ENCODE measurements at places on chromosomes 11 and 22. TPM values are rescaled to one million over a fixed set of nuclear protein-coding genes. Genes with fewer than 3 reads are reported as not detected.

DNA sequence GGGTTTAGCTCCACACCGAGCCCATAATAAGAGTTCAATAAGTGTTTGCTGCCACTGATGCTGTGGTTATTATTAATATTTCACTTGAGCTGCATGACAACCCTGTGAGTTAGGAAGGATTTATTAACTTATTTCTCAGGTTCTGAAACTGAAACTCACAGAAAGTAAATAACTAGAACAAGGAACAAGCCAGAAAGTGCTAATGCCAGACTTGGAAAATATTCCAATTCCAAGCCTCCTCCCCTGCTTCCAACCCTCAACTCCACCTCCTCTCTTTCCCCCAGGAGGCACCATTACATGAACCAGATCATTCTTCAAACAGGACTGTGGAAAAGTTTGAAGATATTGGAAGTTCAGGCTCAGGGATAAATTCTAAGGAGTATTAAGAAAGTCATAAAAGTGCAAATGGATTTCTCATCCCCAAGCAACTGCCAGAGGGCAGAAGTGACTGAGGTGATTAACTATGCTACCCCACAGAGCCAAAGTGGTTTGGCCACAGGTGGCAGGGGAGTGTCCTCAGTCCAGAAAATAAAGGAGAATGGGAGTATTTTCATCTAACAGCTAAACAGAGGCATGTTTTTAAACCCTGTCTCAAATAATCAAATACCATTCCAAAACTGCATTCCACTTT lies 3.2 kb upstream of the FJX1 start:
- DNase-seq: no peak

The H19 gene
- total RNA-seq: not detected

GRCh38 chr22:39214006-39214382 lies 30.8 kb downstream of the PDGFB start:
- DNase-seq: no peak

The EHD1 gene
- 132 TPM for total RNA-seq

The ZPR1 gene
- total RNA-seq: 118 TPM

DNA sequence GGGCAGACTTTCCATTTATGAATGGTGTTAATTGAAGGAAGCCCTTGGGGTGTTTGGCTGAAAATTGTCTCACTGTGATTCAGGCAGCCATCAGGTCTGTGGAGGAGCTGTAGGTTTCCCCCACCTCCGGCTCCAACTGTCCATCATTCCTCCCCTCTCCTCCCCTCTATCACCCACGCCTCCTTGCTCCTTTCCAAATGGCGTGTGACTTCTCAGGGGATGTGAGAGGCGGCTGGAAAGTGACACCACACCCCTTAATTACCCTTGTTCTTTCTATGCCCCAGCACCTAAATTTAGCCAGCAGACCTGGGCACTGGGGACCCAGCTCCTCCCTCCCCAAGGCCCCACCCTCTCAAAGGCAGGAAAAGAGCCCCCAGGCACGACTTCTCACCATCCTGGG lies 38.1 kb upstream of the SYT7 start:
- DNase-seq: no peak

The APOL5 gene
- total RNA-seq: not detected

- DNase-seq: no peak
Measured at GRCh38 chr11:95363708-95364107, 132.7 kb upstream of the SESN3 start.

GRCh38 chr11:105799728-105800462 lies 190.0 kb downstream of the GRIA4 start:
- no peak for DNase-seq

The ASCL2 gene
- total RNA-seq: not detected

- DNase-seq: peak; percentile 16
Measured at GRCh38 chr22:28815111-28815510, 14.7 kb upstream of the XBP1 start.

DNA sequence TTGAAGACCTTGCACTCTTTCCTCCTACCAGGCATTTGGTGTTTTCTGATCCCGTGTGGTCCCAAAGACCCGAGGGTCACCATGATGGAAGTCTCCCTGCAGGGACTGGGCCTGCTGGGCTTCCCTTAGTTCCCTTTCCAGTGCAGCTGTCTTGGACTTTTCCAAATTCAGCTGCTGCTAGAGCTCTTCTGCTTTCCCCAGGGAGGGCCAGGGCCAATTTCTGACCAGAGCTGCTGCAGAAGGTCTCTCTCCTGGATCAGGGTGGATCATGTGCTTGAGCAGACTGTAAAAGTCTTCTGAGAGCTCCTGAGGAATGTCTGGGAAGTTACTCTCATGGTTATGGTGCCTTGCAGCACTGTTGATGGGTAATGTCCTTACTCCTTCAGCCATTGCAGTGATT lies 23.2 kb downstream of the LDLRAD3 start:
- DNase-seq: no peak

The ANO3 gene
- total RNA-seq: not detected

- no peak for DNase-seq
Measured at GRCh38 chr22:38966380-38966702, 8.9 kb downstream of the APOBEC3A start.

DNA sequence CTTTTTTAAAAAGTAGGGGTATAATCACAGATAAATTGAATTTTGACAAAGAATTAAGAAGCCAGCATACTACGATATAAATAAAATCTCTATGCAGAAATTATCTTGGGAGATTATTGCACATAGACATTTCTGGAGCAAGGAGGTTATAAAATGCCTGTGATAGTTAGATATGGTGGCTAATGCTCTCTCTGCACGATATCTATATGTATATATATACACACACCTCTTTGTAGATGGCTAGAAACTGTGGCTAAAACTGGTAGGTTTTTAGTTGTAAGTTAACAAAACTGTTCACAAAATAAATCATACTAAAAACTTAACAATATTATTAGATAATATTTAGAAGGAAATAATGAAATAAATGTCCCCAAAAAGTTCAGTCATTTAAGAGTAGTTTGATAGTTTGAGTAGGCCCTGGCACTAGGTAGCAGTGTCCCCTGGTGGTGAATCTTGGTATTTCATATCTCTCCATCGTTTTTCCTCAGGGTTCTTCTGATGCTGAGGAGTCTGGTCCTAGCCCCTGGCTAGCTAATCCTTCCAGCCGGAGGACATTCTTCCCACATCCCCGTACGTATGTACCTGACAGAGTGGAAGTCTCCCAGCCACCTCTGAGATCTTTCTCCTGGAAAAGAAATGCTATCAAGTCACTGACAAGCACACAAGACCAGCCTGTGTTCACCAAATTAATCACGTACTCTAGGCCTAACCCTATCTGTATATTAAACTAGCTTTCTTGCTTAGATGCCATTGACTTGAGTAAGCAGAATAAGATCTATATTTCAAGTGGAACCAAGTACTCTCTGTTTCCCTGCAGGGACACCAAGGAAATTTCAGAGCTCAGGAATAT lies 32.2 kb downstream of the ART5 start:
- no peak for DNase-seq

GRCh38 chr11:17519061-17519885 lies 24.9 kb downstream of the USH1C start:
- no peak for DNase-seq

- DNase-seq: no peak
Measured at GRCh38 chr11:67666303-67666645, 8.1 kb downstream of the ALDH3B2 start.

- DNase-seq: no peak
Measured at GRCh38 chr11:31722754-31723153, 88.4 kb downstream of the PAX6 start.

The UBQLN3 gene
- not detected for total RNA-seq

- no peak for DNase-seq
Measured at GRCh38 chr22:42786606-42787356, 66.1 kb upstream of the A4GALT start.

The LAYN gene
- 1.3 TPM for total RNA-seq

The RPL27A gene
- 1,721 TPM for total RNA-seq

DNA sequence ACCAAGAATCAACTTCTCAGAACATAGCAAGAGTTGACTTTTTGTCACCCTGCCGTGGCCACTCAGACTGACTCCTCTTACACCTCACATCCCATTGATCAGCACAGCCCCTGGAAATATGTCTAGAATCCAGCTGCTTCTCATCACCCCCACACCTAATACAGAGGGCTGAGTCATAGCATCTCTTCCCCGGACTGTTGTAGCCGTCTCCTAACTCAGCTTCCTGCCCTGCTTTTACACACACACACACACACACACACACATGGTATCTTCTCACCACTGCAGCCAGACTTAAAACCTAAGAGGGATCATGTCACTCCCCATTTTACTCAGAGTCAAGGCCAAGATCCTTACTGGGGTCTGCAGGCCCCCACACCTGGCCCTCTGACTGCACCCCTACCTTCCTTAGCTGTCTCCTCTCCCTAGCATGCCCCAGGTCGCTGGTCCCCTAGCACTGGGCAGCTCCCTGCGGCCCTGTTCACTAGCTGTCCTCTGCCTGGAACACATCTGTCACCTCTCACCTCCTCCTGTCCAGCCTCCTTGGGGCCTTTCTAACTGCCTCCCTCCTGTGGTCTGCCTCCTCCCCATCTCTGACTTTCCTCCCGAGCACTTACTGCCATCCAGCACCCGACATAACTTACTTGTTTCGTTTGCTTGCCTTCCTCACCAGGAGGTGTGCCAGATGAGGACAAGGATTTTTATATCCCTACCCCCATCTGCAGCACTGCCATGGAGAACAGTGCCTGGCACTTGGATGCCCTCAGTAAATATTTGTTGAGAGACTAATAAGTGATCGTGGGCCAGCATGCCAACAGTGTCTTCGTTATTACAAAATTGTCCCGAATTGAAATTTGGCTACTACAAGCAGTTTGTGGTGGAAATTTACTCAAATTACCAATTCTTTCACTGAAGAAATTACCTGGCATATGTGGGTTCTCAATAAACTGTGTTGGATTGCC lies 61.9 kb downstream of the BMAL1 start:
- no peak for DNase-seq

DNA sequence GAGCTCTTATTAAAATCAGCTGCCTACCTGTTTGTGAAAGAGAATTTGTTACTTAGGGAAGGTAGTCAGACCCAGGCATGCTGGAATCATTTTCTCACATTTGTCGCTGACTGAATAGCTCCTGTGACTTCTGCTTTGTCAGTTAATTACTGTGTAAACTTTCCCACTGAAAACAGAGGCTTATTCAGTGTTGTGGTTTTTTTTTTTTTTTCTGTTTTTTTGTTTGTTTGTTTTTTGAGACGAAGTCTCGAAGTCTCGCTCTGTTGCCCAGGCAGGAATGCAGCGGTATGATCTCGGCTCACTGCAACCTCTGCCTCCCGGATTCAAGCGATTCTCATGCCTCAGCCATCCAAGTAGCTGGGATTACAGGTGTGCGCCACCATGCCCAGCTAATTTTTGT lies 5.6 kb upstream of the LDLRAD3 start:
- DNase-seq: no peak

The OR52H1 gene
- not detected for total RNA-seq

- DNase-seq: peak; percentile 50
Measured at GRCh38 chr22:37228106-37229011, 15.7 kb downstream of the RAC2 start.

- DNase-seq: no peak
Measured at GRCh38 chr11:119782739-119783072, 53.7 kb upstream of the NECTIN1 start.

The MICAL2 gene
- 14.1 TPM for total RNA-seq

GRCh38 chr11:6405052-6405667 lies 13.7 kb downstream of the APBB1 start:
- peak; percentile 43 for DNase-seq

- DNase-seq: no peak
Measured at GRCh38 chr11:31801298-31801702, 9.8 kb downstream of the PAX6 start.

DNA sequence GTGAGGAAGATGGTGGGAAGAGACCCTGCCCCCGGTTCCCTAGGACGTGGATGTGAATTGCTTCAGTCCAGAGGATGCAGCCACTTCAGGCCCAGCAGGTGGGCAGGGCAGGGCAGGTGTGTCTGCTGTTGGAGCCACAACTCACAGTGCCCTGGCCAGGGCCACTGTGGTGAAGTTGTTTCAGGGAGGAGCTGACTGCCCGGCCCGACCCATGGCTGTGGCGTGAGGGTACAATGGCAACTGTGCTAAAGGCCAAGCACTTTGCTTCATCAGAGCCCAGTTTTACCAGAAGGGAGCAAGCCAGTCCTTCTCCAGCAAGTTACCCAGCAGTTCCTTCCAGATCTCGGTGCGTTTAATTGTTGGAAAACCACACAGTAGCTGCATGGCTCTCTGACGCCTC lies 1174.4 kb downstream of the BRD1 start:
- DNase-seq: no peak

GRCh38 chr11:66366844-66367477 lies 4.6 kb downstream of the SLC29A2 start:
- DNase-seq: no peak

All from CD4-positive, alpha-beta T cell (primary cell).